ENCODE measurements at places on chromosomes 11 and 22.

DNA sequence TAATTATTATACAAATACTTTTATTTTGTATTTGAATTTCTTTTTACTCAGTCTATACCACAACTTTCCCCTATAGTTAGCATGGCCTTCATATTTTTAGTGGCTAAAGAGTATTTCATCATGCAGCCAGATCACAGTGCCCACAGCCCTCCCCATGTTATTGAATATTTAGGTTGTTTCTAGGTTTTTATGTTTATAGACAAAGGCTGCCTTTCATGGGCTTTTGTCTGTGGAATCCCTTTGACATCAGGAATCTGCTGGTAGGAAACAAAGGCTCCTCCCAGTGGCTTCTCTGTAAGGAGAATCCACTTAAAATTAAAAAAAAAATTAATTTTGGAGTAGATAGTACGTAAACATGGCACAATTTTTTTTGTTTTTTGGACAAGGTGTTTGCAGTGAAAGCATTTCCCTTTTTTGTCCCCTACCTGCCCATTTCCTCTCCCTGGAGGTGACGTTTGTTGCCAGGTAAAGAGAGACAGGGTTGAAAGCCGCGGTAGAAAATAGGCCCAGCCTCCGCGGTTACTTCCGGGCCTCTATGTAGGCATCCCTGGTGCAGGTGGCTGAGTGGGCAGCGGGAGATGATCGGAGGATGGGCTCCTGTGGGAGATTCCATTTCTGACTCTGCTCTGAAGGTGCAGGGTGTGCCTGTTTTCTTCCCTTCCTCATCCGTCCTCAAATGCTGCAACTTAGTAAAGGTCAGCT, 82.2 kb upstream of the OR4B1 start:
- no peak for DNase-seq

DNA sequence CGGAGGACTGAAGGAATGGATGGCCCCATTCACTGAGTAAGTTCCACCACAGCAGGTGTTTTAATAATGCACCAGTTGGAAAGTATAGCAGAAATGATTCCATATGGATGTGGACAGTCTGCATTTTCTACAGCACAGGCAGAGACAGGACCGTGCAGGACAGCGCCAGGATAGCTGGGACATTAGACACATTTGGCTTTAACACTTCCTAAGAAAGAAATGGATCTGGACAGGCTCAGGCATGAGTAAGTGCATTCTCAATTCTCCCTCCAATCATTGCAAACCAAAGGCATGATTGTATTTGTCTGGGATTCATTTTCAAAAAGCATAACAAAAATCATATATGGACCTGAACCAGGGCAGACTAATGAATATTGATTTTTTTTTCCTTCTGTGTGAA, 233.0 kb upstream of the POU2AF2 start:
- DNase-seq: no peak

- DNase-seq: no peak
Observed at GRCh38 chr11:133388975-133389568, 143.2 kb downstream of the OPCML start.

DNA sequence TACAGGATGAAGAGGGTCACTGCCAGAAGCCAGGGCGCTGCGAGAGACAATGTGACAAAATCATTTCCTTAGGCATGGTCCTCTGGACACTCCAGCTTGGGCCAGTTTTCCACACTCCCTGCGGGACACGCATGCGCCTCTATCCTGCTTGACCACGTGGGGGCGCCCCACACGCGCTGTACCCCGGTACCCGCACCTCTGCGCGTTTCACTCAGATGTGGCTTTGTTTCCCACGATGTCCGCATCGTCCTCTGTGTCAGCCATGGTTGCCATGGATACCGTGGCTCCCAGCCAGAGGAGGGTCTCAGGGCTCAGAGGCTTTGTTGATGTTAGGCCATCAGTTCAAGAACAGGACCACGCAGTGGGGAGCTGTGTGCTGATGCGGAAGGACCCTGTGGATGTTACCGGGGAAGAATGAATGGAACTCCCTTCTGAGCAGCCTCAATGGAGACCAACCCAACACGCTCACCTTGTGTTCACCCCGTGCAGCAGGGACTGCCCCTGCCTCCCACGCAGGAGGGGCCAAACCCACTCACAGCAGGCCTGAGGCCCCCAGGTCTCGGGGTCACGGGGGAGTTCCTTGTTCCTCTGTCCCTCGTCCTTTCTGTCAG, 101.1 kb upstream of the SLC22A12 start:
- peak; percentile 30 for DNase-seq

GRCh38 chr11:88300888-88301487, 36.5 kb downstream of the CTSC start:
- DNase-seq: no peak

DNA sequence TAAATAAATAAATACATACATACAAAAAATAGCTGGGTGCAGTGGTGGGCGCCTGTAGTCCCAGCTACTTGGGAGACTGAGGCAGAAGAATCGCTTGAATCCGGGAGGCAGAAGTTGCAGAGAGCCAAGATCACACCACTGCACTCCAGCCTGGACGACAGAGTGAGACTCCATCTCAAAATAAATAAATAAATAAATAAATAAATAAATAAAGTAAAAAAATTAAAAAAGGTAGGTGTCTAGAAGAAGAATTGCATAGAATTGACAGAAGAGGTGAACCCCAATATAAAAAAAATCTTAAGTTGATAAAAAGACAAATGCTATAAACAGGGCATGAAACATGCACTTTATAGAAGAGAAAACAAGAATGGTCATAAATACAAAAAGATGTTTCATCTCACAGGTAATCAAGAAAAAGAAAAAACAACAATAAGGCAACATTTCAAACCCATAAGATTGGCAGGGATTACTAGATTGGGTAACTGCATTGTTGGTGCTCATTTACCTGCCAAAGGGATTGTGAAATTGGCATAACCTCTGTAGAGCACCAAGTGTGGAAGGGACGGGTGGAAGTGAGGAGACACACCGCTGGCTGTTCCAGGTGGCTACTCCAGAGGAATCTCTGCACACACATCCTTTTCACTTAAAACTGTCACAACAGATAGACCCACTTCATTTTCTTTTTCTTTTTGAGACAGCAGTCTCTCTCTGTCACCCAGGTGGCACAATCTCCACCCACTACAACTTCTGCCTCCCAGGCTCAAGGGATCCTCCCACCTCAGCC, 44.7 kb downstream of the NF2 start:
- DNase-seq: no peak

- no peak for DNase-seq
Observed at GRCh38 chr22:45208993-45209838, 31.5 kb downstream of the KIAA0930 start.

DNA sequence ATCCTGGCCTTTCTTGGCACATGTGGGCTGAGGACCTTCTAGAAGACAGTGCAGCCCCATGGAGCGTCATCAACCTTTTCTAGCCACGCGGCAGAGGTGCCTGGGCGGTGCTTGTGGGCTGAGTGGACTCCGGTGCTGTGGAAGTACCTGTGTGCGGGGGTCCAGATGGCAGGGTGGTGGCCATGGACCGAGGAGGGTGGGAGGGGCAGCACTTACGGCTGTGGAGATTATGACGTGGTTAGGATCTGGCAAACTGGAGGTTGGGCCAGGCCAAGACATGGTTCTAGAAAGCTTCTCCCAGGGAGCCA, 2.0 kb downstream of the TUB start:
- DNase-seq: no peak

- no peak for DNase-seq
Observed at GRCh38 chr11:57649826-57650738, at the start of gene YPEL4. Gene YPEL4, minus strand, starts transcription at chr11:57649912. Its CDS starts 2,805 bp downstream, at chr11:57647107.

- no peak for DNase-seq
Observed at GRCh38 chr11:62153087-62153395, 29.2 kb downstream of the INCENP start.

GRCh38 chr11:46801694-46802470, 44.2 kb downstream of the CKAP5 start:
- DNase-seq: no peak

DNA sequence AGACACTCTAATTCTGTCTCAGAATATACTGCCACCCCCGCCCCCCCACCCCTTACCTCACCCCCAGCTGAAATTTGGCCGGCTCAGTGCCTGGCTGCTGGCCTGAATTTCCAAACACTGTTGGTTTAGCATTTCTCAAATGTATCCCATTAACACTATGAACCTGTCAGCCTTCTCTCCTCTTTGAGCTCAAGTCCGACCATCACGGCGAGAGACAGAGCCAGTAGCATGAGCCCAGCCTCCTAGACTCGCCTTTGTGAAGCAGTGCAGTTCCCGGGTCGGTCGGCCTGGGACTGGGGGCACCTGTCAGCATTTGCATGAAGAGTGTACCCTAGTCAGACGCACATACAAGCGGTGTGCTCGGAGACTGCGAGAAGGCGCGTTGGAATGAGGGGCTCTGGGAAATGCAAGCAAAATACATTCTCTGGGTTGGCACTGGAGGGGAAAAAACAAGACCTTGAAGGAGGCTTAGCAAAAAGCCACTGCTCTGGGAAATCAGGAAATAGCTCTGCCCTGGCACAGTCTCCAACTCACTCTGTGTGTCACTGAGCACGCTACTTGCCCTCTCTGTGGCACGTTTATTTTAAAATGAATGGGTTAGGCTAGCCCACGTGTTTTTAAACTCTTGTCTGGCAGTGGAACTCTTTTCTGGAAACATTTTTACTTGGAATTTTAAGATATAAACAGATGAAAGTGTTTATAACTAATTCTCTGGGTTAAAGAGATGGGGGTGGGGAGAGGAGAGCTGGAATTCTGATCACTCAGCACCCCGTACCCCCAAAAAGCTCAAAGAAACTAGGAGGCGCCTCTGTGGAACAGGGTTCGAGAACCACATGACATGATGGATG, 108.3 kb downstream of the TIMP3 start:
- DNase-seq: no peak

- DNase-seq: no peak
Observed at GRCh38 chr22:45617948-45618347, 53.7 kb upstream of the ATXN10 start.

GRCh38 chr22:39215426-39216142, 29.2 kb downstream of the PDGFB start:
- DNase-seq: no peak

DNA sequence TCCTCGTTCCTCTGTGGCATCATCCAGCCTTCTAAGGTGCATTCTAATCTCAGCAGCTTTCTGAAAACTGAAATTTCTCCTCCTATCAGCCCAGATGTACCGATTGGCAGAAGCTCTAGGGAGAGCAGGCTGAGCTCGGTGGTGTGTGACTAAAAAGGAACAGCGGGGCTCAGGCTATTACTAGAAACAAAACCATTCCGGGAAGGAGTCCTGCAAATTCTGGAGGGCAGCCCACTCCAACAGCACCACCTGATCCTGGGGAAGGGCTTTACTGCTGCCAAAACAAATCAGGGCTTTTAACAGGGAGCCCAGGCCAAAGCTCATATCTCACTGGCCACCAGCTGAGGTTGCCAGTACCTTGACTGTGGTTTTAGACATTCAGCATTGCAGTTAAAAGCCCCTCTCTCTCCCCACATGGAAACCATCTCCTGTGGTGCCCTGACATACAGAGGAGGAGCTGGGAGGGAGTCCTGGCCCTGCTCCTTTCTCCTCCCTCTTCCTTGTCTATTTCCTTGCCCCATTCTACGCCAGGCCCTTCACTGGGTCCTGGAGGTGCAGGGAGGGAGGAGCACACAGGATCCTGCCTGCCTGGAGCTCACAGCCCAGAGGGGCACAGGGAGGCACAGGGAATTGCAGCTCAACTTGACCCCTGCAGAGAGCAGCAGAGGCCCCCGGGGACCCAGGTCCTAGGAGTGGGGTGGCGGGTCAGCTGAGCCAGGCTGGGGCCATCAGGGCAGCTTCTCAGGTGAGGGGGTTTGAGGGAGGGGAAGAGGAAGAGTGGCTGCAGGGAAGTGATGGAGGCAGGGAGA, 889 bp downstream of the PLAAT4 start:
- no peak for DNase-seq

GRCh38 chr11:69818231-69818602, 999 bp downstream of the FGF3 start:
- DNase-seq: no peak

- no peak for DNase-seq
Observed at GRCh38 chr22:28608546-28608945, 71.1 kb downstream of the TTC28 start.

- no peak for DNase-seq
Observed at GRCh38 chr11:27076121-27076589, 35.5 kb downstream of the BBOX1 start.

DNA sequence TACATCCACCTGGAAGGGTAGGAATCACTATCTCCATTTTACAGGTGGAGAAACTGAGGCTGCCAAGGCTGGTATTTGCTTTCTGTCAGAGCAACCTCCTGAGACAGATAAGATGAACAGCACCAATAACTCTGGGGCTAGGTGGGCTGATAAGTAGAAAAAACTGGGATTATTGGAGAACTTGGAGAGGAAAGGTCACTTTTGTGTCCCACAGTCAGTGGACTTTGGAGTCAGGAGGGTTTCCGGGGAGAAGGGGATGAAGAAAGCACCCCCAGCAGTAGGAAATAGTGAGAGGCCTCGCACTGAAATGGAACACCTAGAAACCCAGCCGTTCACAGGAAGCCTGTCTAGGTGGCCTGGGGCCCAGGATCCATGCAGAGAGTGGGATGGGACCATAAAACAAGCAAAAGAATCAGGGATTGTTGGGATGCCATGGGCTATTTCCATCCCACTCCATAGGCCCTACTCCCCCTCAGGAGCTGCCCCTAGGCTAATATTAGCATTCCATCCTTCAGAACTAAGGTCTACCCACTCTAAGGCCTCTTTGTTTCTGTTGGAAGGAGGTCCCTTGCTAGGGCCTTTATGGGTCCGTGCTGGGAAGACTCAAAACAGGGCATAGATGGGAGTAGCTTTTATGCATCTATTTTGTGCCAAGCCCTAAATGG, 31.0 kb upstream of the FCHSD2 start:
- DNase-seq: no peak

DNA sequence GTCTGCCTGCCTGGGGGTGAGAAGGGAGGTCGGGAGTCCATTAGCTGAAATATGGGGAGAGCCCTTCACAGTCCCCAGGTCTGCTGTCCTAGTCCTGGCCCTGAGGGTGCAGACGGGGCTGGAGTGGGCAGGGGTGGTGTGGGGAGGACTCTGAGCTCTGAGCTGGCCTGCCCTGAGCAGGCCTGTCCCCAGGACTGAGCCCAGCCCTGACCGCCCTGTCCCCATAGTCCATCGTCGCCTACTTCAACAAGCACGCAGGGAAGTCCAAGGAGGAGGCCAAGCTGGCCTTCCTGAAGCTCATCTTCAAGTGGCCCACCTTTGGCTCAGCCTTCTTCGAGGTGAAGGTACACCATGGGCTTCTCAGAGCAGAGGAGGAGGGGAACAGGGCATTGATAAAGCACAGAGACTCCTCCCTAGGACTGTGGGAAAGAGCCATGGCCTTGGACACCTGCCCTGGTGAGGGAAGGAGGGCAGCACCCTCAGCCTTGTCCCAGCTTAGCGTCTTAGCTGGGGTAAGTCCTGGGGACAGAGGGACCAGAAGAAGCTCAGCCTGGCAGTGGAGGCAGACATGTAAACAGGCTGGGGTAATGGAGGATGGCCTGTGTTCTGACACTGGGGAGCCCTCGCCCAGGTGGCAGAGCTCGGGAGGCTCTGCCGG, 83.7 kb downstream of the MYO7A start:
- DNase-seq: no peak

GRCh38 chr11:62552485-62553079, 6.0 kb upstream of the AHNAK start:
- no peak for DNase-seq

GRCh38 chr11:130441719-130442118, 6.7 kb upstream of the ADAMTS15 start:
- DNase-seq: no peak

- no peak for DNase-seq
Observed at GRCh38 chr11:22065472-22065871, 127.4 kb upstream of the ANO5 start.
